ENCODE measurements at places on chromosomes 4 and X.

- no peak for DNase-seq
Measured at GRCh38 chrX:129600981-129601424, 53.8 kb downstream of the APLN start.

DNA sequence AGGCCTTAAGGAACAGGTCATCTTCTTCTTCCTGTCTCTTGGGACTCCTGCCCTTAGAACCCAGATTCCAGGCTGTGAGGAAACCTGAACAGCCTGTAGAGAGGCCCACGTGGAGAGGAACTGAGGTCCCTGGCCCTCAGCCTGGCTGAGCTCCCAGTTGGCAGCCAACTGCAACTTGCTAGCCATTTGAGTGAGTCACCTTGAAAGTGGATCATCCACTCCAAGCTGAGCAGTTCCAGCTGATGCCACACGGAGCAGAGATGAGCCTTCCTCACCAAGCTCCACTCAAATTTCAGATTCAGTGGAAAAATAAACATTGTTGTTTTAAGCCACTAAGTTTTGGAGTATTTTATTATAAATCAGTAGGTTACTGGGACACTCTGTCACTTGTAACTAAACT lies 392.5 kb downstream of the BCOR start:
- DNase-seq = no peak

DNA sequence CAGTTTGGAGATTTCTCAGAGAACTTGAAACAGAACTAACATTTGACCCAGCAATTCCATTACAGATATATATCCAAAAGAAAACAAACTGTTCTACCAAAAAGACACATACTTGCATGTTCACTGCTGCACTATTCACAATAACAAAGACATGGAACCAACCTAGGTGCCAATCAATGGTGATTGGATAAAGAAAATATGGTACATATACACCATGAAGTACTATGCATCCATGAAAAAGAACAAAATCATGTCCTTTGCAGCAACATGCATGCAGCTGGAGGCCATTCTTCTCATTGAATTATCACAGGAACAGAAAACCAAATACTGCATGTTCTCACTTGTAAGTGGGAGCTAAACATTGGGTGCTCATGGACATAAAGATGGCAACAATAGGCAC lies 47.6 kb upstream of the LNX1 start:
- no peak for DNase-seq

- no peak for DNase-seq
Measured at GRCh38 chrX:10773318-10773717, 152.9 kb upstream of the MID1 start.

- DNase-seq = no peak
Measured at GRCh38 chr4:8589336-8589735, 3.2 kb upstream of the CPZ start.

- no peak for DNase-seq
Measured at GRCh38 chr4:157898836-157899605, 273.8 kb downstream of the GASK1B start.

DNA sequence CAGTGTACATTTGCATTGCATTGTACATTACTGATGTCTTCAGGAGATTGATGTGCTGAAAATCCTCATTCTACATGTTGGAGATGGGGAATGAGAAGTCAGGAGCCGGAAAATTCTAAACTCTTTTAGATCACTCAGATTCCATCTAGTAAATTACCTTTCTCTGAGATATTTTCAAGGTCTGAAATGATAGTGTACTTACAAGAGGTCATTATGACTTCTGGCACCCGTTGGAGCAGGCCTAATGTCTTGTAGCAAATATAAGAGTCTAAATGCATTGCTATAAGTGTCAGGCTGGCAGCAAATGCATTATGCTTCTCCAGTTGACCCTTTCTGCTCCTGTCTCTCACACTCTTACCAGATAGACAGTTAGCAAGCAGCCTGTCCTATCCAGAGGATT lies 692.8 kb downstream of the GRID2 start:
- DNase-seq = no peak

DNA sequence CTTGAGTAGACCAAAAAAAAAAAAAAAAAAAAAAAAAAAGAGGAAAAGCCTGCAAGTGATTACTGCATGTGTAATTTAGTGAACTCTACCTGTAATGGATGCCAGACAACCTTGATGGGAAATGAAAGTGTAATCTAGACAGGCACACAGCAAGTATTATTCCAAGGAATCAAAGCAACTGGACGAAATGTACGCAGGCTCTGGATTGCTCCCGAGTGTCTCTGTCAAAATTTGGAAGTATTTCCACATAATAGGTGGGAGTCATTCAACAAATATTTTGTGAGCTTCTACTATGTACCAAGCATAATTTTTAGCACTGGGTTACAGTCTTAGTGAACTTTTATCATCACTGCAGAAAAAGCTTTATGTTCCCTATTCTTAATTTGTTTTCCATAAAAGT lies 64.2 kb downstream of the LIMCH1 start:
- DNase-seq = no peak

GRCh38 chrX:1500701-1501624 lies 36.0 kb downstream of the P2RY8 start:
- no peak for DNase-seq

- no peak for DNase-seq
Measured at GRCh38 chr4:54675721-54676461, 18.1 kb downstream of the KIT start.

DNA sequence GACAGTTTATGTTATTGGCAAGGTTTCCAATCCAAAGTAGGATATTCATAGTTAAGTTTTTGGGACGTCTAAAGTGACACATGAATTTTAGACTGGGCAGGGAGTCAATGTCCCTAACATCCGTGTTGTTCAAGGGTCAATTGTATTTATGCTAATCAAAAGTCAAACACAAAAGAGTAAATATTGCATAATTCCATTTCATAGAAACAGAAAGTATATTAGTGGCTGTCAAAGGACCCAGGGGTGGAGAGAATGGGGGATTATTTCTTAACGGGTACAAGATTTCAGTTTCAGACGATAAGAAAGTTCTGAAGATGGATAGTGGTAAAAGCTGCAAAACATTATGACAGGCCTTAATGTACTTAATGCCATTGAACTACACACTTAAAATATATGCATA lies 971.8 kb upstream of the AGA start:
- no peak for DNase-seq

DNA sequence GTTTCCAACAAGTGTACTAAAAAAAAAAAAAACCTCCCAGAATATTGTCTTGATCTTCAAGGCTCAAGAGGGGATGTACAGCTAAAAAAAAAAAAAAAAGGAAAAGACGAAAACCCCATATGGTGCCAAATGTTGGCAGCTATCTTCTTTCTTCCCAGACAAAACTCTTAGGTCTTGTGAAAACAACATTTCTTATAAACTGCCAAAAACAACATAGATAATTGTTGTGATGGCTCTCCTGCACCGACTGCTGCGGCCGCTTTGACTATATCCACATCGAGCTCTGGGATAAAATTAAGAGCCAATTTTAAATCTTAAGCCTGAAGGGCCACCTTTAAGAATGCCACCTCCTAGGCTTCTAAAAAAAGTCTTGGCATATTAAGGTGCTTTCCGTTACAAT lies 23.5 kb downstream of the PDGFC start:
- no peak for DNase-seq

DNA sequence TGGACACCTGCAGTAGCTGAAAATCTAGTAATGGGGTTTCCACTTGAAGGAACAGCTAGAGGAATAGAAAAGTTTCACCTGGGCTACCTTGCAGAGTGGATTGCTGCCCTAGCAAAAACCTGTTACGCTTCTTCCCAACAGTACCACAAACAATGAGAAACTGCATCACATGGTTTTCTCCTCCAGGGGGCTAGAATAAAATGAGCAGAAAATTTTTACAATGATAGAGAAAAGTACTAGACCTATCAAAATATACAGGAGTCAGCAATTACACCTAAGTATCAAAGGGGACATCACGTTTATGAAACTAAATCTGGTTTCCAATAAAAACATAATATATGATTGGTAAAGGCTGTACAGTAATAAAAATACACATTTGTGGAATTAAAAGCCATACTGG lies 423.1 kb upstream of the PITX2 start:
- no peak for DNase-seq

DNA sequence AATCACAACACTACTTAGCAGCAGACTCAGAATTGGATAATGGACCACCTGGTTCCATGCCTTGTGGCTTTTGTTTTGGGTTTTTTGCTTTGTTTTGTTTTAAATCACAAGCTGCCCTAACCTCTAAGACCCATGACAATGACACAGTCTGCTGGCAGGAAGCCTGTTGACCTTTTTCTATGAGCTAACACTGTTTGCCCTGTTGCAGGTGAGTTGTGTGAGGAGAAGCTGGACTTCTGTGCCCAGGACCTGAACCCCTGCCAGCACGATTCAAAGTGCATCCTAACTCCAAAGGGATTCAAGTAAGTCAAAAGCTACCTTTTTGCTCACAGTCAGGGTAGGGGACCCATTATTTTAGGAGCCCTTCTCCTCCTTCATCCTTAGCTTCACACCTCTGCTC lies 110.8 kb upstream of the PACRGL start:
- no peak for DNase-seq

- no peak for DNase-seq
Measured at GRCh38 chr4:145912376-145912775, 26.2 kb downstream of the ZNF827 start.

DNA sequence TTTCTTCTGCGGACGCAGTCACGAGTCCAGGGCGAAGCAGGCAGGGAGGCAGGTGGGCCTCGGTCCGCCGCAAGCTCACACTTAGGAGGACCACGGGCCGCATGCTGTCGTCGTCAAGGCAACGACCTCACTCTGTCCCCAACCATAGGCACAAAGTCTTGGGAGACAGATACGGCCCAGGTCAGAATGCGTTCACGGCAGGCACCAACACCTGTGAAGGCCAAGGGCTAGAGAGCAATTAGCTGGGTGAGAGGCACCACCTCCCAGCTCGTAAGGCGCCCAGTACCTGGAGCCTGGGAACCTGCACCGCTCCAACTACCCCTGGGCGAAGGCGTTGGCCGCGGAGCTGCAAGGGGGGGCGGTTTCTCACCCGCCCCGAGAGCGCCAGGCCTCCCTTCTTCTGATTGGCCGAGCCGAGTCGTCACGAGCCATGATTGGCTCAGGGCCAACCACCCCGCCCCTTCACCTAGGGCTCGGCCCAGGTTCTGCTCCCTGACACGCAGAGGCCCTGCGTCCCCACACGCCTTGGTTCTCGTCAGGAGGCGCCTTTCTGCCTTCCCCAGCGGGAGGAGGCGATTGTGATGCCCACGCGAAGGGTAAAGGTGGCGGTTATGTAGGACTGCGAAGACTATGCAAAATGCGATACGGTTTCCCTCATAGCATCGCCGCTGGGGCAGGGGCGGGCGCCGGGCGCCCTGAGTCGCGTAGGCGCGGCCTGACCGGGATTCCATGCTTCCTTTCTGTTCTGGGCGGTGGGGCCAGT lies at the start of gene CDKL2:
CDKL2 (minus strand) TSS at position 355 of the 763 bp plus-strand sequence. CDS start 4,540 bp downstream, outside the sequence.
- peak; percentile 84 for DNase-seq

GRCh38 chr4:4720646-4721045 lies 138.8 kb upstream of the MSX1 start:
- DNase-seq = no peak

- no peak for DNase-seq
Measured at GRCh38 chrX:68571610-68572311, 72.9 kb downstream of the YIPF6 start.

- DNase-seq = no peak
Measured at GRCh38 chr4:150297861-150298474, 219.7 kb downstream of the DCLK2 start.

GRCh38 chrX:110284159-110284558 lies 33.7 kb downstream of the AMMECR1 start:
- DNase-seq = no peak

GRCh38 chrX:10011991-10012390 lies 44.8 kb downstream of the CLDN34 start:
- no peak for DNase-seq

GRCh38 chr4:37481547-37482122 lies 204.5 kb downstream of the RELL1 start:
- no peak for DNase-seq

GRCh38 chr4:7335344-7336066 lies 99.2 kb downstream of the PSAPL1 start:
- DNase-seq = no peak

Measured in stimulated activated CD8-positive, alpha-beta memory T cell treated with anti-CD3 and anti-CD28 coated beads, Interleukin-7, amount 100 ng/mL, for 1 hour (primary cell).